ENCODE measurements at places on chromosomes 13 and 19. TPM values are rescaled to one million over a fixed set of nuclear protein-coding genes. Genes with fewer than 3 reads are reported as not detected.

DNA sequence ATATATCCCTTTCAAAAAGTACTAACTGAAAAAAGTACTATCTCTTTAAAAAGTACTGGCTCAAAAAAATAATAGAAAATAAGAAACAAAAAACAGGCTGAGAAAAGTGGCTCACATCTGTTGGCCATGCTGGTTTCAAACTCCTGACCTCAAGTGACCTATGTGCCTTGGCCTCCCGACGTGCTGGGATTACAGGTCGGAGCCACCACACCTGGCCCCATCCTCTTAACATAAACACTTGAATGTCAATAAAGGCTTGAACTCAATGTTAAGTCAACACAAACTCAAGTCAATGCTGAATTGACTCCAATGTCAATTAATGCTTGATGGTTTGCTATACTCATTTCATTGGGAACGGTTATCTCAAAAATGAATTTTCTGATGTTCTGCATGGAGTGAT is 30.9 kb downstream of the ZNF611 start:
- DNase-seq, result no peak

GRCh38 chr19:3274942-3275582 is 50.6 kb downstream of the CELF5 start:
- no peak for DNase-seq

DNA sequence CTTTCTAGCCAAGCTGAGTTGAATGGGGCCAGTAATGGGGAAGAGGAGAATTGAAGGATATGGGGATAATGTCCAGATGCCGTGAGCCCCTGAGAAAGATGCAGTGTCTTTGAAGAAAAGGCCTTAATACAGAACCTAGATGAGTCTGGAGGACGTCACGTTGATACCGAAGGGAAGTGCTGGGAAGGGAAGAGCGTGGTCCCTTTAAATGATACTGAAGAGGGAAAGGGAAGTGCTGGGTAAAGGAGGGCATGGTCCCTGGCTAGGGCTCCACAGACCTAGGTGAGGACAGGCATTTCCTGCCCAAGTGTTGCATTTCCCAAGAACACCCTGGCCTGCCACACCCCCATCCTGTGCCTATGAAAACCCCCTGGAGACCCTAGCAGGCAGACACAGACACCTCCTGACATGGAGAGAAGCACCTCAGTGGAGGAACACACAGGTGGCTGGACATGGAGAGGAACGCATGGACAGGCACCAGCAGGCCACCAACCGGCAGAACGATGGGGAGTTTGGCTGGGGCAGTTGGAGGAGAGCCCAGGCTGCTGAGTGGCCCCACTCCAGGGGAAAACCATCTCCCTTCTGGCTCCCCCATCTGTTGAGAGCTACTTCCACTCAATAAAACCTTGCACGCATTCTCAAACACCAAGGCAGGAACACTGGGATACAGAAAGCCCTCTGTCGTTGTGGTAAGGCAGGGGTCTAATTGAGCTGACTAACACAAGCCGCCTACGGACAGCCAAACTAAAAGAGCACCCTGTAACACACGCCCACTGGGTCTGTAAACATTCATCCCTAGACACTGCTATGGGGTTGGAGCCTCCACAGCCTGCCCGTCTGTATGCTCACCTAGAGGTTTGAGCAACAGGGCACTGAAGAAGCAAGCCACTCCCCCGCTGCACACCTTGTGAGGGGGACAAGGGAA is 34.9 kb upstream of the POMP start:
- DNase-seq, result no peak

GRCh38 chr13:67408798-67409197 is 178.7 kb upstream of the PCDH9 start:
- no peak for DNase-seq

- DNase-seq, result no peak
Measured at GRCh38 chr13:32545083-32545482, 6.5 kb upstream of the N4BP2L2 start.

- DNase-seq, result no peak
Measured at GRCh38 chr13:66875264-66875663, 354.9 kb downstream of the PCDH9 start.

Gene SIGLEC6
- total RNA-seq, result not detected

Gene LYL1
- 4.9 TPM for total RNA-seq

Gene SLC1A6
- 10.7 TPM for total RNA-seq

DNA sequence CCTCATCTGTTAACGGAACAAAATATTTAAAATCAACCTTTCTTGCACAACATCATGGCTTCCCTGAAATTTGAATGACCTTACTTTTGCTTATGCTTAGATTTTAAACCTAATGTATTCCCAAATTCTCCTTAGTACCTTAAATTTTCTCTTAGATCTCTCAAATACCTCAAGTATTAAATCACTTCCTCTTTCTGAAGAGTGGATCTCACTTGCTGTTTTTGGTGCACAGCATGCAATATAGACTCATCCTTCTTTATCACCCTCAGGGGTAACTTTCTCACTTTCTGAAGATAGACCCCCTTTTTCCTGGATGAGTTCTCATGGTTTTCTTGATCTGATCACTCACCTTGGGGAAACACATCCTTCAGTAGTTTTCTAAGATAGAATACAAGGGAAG is 871.7 kb downstream of the DACH1 start:
- DNase-seq, result no peak

DNA sequence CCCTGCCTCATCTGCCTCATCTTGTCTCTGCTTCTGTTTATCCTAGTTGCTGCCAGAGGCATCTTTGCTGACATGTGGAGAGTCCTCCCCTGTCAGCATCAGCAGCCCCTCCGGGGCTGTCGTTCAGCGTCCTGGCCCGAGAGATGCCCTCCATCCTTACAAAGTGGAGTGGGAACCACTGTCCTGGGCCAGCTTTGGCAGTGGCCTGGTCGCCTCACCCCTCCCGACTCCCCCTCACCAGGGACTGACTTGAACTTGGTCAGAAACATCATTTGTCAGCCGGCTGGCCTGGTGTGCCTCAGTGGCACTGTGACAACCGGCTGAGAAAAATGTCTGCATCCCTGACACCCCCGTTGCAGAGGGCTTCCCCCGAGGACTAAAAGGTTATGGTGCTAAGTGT is 20.6 kb downstream of the FGF9 start:
- no peak for DNase-seq

DNA sequence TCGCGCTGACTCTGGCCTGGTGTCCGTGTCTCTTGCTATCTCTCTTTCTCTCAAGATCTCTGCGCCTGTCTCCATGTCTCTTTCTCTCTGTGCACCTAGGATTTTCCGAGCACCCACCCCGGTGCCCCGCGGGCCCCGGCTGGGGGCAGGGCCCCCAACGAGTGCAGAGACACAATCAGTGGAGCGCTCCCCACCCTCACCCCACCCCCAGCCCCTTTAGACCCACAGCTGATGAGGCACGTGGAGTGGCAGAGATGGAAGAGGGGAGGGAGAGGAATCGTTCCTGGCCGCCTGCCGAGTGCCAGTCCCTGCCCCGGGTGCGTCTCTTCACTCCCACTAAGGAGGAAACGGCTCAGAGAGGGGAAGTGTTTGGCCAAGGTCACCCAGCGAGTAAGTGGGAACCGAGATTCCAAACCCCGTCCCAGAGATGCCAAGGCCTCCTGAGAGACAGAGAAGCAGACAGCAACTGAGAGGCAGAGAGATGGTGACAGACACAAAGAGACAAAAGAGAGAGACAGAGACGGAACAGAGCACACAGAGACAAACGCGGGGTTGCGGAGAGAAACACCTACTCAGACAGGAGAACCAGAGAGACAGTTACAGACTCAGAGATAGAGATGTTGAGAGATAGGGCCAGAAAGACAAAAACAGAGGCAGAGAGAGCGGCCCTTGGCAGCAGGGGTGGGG is 626 bp upstream of the BCL3 start:
- DNase-seq, result peak; percentile 93

DNA sequence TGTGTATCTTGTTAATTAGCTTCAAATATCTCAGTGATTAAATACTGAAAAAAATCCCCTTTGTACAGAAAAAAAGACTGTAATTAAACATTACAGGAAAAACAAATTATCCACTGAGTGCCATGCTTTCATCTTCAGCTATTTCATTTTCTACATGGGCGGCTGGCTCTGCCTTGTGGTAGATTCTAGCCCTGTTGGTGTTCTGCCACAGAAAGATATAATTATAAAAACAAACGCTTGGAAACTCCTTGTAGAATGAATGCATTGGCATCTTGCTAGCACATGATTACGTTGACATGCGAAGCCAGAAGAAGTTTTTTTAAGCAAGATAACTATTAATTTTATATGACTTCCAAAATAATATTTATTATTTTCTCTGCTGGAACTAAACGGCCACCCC is 496.8 kb downstream of the MYO16 start:
- no peak for DNase-seq

Measured in lower leg skin (tissue), 4 donors.